ENCODE measurements at places on chromosomes 6 and 20.

DNA sequence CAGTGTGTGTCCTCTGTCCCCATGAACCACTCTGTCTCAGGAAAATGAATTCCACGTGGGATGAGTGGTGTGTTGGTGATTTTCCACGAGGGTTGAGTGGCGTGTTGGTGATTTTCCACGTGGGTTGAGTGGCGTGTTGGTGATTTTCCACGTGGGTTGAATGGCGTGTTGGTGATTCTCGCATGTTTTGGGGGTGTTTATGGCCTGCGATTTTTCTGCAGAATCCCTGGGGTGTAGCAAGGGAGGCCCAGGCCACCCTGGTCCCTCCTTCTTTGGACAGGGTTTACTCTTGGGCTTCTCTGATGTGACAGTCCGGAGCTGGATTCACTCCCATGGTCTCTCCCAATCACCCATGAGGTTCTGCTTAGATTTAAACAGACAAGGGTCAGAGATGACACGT, 90.6 kb upstream of the FRMD1 start:
- no peak for DNase-seq

GRCh38 chr20:38231531-38232121, 28.9 kb downstream of the KIAA1755 start:
- no peak for DNase-seq

- DNase-seq: no peak
Measured at GRCh38 chr6:90144396-90144795, 152.2 kb downstream of the BACH2 start.

DNA sequence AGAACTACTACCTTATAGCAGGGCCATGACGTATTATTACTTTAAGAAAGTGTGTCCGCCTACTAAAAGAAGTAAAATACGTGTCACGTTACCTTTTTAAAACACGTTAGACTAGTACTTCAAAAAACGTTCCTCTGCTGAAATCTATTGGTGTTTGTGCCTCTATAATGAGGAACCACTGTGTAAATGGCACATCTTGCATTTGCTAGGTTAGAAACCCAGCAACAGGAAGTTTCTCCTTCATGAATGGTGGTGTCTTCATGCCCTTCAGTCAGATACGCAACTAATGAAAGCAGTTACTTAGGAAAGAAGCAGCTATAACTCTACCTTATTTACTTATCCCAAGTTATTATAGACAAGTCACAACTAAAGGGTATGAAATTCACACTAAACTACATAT, 343.5 kb downstream of the RNGTT start:
- no peak for DNase-seq

GRCh38 chr6:7115543-7116231, 7.9 kb downstream of the RREB1 start:
- DNase-seq: no peak

DNA sequence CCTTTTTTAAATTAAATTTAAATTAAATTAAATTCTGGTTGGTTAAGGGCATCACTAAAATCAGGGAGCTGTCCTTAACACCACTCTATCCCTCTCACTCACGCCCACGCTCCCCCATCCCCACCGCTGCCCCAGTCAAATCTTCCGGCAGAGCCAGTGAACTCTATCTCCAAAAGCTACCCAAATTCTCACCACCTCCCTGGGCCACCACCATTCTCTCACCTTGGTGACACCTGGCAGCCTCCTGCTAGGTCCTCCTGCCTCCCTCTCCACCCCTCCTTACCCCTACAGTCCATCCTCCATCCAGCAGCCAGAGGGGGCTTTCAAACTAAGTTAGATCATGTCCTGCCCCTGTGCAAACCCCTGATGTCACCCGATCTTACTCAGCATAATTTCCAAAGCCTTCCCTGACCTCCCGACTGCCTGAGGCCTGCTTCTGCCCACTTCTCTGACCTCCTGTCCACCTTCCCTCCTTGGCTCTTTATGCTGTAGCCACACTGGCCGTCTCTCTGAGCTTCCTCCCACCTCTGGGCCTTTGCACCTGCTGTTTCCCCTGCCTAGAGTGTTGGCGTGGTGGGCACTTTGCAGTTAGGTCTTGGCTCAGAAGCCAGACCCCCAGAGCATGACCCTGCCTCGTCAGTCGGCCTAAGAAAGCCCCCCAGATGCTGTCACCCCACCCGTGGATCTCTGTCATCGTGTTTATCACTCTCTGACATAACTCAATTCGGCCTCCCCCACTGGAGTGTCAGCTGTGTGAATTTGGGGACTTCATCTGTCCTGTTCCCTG, 24.7 kb downstream of the PTGIS start:
- DNase-seq: no peak

DNA sequence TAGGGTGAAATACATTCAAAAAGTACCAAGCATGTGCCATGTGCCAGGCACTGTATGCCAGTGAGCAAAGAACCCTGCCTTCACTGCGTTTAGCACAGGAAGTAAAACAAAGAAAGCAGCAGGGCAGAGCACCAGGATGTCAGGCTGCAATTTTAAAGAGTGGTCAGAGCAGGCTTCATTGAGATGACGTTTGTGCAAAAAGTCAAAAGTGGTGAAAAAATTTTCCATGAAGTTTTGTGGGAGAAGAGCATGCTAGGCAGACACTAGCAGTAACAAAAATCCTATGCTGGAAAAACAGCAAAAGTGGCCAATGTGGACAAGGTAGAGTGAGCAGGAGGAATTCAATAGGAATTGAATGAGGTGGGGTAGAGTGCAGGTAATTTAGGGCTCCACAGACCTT, 31.3 kb downstream of the AKIRIN2 start:
- no peak for DNase-seq

GRCh38 chr6:6798448-6798860, 209.9 kb downstream of the LY86 start:
- DNase-seq: no peak

DNA sequence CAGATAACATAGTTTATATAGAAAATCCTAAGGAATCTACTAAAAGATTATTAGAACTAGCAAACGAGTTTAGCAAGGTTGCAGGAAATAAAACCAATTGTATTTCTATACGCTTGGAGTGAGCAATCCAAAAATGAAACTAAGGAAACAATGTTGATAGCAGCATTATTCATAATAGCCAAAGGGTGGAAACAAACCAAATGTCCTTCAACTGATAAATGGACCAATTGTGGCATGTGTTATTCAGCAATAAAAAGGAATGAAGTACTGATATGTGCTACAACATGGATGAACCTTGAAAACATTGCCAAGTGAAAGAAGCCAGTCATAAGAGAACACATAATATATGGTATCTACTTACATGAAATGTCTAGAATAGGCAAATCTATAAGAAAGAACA, 101.0 kb upstream of the VSTM2L start:
- no peak for DNase-seq

GRCh38 chr20:63418617-63419016, 53.8 kb downstream of the KCNQ2 start:
- no peak for DNase-seq

GRCh38 chr20:4947817-4948559, 53.3 kb downstream of the SLC23A2 start:
- DNase-seq: no peak

DNA sequence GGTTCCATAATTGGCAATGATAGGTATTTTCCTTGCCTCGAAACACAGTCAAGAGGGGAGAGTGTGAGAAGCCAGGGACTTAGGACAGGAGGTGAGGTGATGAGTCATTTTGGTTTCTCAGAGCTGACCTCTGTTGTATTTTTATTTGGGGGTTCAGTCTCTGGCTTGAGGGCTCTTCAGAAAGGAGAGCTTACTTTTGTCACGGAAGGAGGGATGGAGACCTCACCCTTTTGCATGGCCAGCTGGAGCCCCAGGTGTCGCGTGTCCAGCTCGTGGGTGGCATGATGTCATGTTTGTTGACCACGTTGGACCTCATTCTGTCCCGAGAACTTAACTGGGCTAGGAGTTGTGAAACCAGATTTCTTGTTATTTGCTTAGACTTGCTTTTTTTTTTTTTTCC, 293.9 kb downstream of the QKI start:
- no peak for DNase-seq

- no peak for DNase-seq
Measured at GRCh38 chr6:125636671-125637070, 112.8 kb upstream of the HEY2 start.

GRCh38 chr6:33427585-33428223, 7.8 kb downstream of the SYNGAP1 start:
- no peak for DNase-seq

DNA sequence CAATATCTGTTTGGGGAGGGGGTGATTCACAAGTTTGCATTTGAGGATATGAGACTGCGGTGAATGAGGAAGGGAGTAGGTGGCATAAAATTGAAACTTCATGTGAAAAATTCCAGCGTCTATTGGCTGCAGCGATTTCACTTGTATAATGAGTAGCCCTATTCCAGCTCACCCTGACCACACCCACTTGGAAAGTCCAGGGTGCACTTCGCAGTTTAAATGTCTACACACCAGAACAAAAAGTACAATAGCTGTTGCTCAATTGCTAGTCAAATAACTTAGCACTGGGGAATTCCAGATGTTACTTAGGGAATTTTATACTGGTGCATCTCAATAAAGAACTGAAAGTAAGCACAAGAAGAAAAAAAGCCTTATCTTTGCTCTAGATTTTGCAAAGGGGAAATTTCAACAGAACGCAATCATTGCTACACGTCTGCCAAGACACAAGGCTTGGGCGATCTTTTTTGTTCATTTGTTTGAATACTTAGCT, 6.3 kb downstream of the TNFAIP3 start:
- no peak for DNase-seq

DNA sequence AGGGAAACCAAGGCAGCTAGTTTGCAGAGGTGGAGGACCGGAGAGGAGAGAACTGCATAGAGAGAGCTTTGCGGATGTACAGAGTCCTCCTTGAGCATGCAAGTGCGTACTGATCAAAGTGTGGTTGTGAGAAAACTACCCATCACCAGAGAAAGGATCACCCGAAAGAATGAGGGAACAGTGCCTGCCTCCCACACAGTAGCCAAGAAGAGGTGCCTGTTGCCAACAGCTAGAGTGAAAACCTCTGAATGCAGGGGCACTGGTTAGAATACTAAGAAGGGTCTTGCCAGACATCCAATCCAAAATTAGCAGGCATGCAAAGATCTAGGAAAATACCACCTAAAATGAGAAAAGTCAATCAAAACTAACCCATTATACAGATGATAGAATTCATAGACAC, 166.6 kb upstream of the AKAP12 start:
- DNase-seq: no peak

GRCh38 chr6:161437851-161438250, 164.0 kb upstream of the AGPAT4 start:
- no peak for DNase-seq

DNA sequence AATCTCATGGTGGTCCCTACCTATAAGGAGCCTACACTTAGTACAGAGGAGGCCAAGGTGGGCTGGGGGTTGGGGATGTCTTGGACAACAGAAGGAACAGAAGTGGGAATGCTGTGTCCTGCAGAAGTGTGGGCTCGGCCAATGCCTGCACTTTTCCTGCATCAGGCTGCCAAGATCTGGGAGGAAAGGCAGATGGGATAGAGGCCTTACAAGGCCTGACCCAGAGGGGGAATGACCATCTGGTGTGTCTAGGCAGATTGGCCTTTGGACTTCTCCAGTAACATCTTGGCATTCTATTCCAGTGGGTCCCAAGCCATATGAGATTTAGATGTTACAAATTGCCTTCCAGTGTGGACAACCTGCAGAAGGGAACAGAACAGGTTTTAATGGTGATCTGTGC, 124.7 kb upstream of the GPR6 start:
- no peak for DNase-seq

DNA sequence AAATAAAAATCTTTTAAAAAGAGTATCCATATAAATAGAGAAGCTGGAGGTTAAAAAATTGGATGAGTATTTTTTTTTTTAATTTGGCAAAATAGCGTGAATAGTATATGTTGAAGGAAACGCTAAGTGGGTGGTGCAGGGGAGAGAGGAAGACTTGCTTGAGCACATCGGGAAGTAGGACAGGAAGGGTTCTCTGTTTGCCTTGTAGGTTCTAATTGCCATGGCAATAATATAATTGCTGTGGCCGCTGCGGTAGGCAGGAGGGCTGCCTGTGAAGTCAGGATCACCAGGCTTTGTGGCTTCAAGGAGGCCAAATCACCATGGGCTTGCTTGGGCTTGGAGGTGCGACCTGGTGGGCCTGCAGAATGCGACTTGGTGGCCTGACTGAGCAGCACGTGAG, 35.1 kb downstream of the IGF2R start:
- no peak for DNase-seq

All from stimulated activated CD8-positive, alpha-beta memory T cell treated with anti-CD3 and anti-CD28 coated beads, Interleukin-7, amount 100 ng/mL, for 1 hour (primary cell).